Urothelium cell line (cell line): ENCODE measurements at places on chromosomes 1 and 21.

- peak; percentile 80 for DNase-seq
Measured at GRCh38 chr1:200184196-200184595, 156.7 kb downstream of the NR5A2 start.

- no peak for DNase-seq
Measured at GRCh38 chr1:11314959-11315358, 42.0 kb downstream of the UBIAD1 start.

- no peak for DNase-seq
Measured at GRCh38 chr21:46320331-46320801, 3.3 kb downstream of the C21orf58 start.

DNA sequence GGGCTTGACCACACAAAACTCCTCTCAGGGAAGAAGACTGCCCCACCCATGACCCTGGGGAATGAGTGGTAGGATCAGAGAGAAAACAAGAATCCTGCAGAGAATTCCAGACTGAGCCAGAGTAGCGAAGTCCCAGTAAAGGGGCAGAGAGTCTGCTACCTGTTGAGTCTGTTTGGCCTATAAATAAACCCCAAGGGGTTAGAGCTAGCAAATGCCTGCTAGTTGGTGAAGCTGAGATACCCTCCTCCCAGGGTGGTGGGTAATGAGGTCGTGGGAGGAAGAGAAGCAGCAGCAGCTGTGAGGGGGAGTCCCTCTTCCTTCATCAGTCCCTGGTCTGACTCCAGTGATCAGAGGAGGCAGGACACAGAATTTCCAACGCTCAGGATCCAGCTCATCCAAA is 2.5 kb downstream of the TRAF3IP3 start:
- DNase-seq: no peak

DNA sequence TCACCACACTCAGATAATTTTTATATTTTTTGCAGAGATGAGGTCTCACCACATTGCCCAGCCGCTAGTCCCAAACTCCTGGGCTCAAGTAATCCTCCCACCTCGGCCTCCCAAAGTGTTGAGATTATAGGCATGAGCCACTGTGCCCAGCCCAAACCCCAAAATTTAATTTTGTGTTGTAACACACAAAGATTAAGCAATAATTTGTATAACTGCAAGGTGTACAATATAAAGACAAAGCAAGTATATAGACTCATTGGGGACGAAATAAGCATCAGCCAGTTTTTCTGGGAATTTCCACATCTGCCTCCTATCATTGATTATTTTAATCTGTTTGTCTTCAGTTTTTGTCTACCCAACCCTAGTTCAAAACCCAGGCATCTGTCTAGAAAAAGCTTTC is 42.7 kb downstream of the ST7L start:
- DNase-seq: no peak
